ENCODE measurements at places on chromosomes 4 and X.

GRCh38 chrX:29634516-29634915 lies 580.8 kb upstream of the MAGEB2 start:
- no peak for DNase-seq

GRCh38 chrX:153861733-153862310 lies 24.2 kb downstream of the L1CAM start:
- DNase-seq: no peak

DNA sequence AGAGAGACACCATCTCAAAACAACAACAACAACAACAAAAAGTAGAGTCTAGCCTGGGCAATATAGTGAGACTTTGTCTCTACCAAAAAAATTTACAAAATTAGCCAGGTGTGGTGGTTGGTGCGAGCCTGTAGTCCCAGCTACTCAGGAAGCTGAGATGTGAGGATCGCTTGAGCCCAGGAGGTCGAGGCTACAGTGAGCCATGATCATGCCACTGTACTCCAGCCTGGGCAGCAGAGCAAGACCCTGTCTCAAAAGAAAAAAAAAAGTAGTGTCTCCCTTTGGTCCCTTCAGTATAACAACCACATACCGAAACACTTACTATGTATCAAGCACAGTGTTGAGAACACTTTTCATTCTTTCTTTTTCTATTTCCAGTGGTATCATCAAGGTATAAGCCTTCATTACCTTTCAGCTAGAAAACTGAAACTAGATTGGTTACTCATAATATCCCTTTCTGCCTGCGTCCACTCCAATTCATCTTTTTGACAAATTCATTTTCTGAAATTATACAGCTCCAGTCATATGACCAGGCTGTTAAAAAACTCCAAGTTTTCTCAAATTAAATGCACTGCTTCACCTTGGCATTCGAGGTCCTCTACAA lies 54.1 kb downstream of the RPS6KA3 start:
- no peak for DNase-seq

DNA sequence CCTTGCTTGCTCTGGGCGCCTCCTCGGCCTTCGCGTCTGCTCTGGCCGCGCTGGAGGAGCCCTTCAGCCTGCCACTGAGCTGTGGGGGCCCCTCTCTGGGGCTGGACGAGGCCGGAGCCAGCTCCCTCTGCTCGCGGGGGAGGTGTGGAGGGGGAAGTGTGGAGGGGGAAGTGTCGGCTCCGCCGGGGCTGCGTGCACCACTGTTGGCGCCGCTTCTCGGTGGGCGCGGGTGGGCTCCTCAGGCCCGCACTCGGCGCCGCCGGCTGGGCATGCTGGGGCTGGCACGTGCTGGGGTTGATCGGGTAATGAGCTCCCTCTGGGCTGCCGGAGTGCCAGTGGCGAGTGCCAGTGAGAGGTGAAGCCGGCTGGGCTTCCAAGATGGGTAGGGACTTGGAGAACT lies 116.7 kb downstream of the CPXCR1 start:
- no peak for DNase-seq

DNA sequence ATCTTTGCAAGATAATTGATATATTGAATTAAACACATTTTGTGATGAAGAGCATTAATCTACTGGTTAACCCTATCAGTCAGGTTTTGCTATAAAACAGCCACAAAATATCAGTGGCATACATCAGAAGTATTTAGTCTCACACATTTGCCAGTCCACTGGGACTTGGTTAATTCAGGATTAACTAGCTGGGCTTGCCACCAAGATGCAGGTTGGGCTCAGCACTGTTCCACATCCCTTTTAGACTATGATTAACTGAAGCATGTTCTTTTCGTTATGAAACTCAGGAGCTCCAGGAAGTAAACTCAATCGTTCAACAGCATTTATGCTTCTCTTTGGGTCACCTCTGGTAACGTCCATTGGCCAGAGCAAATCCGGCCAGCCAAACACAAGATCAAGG lies 538.1 kb upstream of the HS3ST1 start:
- no peak for DNase-seq

GRCh38 chr4:76388160-76388908 lies 32.6 kb downstream of the CCDC158 start:
- no peak for DNase-seq

DNA sequence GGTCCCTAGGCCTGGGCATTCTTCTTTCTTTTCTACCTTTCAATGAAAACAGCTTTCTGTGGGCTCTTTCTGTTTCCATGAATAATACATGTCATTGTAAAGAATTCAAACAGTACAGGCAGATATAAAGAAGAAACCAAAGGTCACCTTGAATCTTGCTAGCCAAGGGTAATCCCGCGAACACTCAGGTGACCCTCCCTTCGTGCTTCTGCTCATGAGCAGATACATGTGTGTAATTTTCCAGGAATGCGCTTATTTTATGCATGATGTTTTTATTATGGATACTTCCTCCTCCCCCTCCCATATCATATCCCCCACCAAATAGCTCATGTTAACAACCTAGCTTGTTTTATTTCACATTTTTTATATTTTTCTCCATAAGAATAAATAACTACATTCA lies 9.6 kb upstream of the JAKMIP1 start:
- DNase-seq: no peak

DNA sequence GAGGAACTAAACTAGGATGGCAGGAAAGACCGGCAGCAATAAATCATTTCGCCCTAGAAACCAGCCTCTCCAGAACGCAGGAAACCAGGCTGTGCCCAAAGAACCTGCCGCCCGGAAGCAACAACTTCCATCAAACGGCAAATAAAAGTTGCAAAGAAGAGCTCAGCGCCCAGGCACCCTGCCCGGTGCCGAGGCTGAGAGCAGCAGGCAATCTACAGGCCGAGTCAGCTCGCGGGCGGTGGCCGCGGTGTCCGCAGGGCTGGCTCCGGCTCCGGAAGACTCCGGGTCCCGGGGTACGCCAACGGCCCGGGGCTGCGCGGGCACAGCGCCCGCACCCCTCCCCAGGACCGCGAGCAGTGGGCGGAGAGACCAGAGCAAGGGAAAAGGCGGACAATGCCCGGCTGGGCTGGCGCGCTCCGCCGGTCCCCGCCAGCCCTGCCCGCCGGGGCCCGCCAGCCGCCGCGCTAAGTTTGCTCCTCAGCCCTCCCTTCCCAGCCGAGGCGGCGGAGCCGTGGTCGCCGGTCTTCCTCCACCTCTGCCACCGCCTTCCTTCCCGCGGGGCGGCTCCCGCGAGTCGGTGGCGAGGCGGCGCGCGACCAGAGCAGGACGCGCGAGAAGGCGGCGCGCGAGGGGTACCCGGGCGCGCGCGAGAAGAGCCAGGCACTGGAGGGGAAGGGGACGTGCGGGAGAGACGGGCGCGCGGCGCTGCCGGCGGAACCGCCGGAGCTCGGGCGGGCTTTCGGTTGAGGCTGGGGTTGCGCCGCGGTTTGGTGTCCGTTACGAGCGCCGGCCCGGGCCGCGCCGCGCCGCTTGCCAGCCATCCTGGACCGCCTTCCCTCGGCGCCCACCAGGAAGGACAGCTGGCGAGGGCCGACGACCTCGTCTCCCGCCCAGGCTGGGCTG lies 733 bp downstream of the FRYL start:
- peak; percentile 68 for DNase-seq

- DNase-seq: no peak
These were observed 97.9 kb downstream of the ARHGEF9 start for GRCh38 chrX:63686878-63687714.

GRCh38 chr4:47391256-47391655 lies 72.2 kb downstream of the COMMD8 start:
- DNase-seq: no peak

DNA sequence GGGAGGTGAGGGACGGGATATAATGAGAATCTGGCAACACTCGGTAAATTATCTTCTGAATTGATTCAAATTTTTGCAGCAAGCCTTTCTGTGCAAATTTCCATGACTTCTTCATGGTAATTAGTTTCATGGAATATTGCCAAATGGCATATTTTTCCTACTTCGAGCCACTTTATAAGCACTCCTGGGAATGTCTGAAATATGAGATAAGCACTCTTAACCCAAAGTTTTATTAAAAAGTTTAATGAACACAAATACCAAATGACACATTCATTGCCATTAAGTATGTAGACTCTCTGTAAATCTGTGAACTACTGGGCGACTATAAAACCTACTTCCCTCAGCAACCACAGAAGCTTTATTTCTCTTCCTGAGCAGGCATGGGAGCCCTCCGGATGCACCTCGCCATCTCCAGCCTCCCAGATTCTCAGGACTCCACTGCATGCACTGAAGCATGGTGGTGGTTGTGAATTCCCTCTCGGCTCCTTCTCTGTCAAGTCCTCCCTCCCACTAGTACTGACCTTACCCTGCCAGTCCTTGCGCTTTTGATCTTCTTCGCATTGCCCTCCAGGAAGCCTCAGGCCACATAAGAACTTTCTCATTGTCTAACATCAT lies 154.4 kb upstream of the RPL34 start:
- no peak for DNase-seq

GRCh38 chrX:13086076-13086475 lies 41.7 kb upstream of the FAM9C start:
- DNase-seq: no peak

DNA sequence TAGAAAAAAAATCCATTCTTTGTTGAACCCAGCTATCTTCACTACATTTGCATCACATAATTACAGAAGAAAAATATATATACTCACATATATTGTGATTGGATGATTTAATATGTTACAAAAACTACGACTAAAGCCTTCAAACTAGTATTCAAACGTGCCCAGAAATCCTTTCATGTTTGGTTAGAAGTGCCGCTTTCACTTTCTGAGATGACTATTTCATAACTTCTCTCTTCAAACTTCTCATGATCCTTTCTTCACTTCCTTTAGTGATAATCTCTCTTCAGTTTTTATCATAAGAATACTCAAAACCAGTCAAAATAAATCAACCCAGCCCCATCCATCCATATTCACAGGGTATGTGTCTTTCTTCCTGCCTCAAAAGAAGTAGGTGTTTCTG lies 50.8 kb upstream of the NAF1 start:
- DNase-seq: no peak

- DNase-seq: no peak
These were observed 204.9 kb upstream of the GALNT7 start for GRCh38 chr4:172963498-172964294.

- no peak for DNase-seq
These were observed 149.3 kb upstream of the SLC4A4 start for GRCh38 chr4:71189471-71189870.
